ENCODE measurements at places on chromosomes 11 and 22.

- no peak for DNase-seq
Observed at GRCh38 chr11:118886681-118887111, 3.0 kb downstream of the CXCR5 start.

- no peak for DNase-seq
Observed at GRCh38 chr22:27416511-27417420, 384.8 kb downstream of the MN1 start.

GRCh38 chr11:13448876-13449275, 14.1 kb downstream of the BTBD10 start:
- no peak for DNase-seq

DNA sequence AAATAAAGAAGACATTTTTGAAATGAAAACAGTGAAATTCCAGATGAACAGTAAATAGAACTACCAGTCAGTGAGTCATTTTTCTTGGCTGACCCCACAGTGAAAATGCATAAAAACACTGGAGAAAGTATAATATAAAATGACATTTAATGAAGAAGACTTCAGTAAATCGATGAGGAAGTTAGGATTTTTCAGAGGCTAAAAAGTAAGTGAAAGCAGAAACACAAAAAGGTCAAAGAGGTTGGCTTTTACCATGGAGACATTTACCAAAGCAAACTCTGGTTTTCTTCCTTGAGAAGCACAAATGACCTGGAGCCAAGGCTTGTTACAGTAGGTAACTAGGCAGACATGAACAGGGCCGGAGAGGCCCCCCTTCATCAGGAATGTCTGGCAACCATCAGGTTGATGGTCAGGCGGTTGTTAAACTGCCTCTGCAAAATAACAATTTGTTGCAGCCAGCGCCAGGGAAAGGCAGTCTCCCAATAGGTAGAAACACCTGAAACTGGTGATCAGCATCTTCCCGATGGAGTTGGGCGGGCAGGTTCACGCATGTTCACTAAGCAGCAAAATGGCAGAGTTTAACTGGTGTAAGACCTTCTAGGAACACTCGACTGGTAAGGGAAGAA, 16.7 kb upstream of the TMEM123 start:
- DNase-seq = no peak

GRCh38 chr11:35326266-35326879, 93.0 kb downstream of the SLC1A2 start:
- no peak for DNase-seq

- no peak for DNase-seq
Observed at GRCh38 chr11:108871867-108872266, 207.0 kb downstream of the DDX10 start.

- no peak for DNase-seq
Observed at GRCh38 chr11:112785149-112785548, 176.1 kb upstream of the NCAM1 start.

GRCh38 chr11:75598264-75598663, 36.2 kb downstream of the SERPINH1 start:
- no peak for DNase-seq

DNA sequence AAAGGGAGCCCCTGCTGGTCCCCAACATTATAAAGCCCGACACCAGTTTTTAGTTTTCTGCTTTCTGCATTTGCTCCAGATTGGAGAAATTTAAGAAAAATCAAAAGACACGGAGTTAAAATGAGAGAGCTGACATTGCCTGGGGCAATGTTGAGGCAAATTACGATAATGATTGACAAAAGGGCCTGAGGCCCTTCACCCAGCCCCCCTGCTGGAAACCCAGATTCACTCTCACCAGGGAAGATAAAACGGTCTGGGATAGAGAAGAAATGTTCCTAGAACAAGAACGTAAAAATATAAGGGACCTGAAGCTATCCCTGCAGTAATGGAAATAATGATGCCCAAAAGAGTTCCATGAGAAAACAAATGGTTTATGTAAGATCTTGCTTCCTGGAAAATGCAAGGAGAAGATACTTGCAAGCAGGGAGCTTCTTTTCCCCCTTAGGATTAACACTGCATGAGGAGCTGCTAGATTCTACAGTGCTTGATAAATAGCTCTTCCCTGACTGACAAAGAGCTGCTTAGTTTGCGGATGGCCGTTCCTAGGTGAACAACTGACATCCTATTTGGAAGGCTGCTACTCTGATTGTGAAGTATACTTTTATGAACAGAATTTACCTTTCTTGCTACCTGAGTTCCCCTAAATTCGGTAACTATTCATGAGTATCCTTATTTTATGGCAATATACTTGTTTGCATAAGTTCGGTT, 40.6 kb upstream of the GNAZ start:
- no peak for DNase-seq

DNA sequence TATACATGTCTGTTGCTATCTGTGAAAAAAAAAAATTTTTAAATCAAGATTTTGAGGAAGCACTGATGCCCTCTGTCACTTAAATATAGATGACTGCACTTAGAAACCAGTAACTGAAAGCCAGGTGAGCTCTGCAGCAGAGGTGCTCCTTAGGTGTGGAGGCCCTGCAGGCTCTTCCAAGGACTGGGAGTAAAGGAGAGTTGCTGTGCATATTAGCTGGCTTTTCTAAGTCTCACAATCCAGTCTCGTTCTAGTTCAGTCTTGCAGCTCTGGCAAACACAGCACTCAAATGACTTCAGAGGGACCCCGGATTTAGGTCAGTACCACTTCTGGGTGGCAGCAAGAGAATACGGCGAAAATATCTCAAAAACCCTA, 61.0 kb downstream of the LARGE2 start:
- DNase-seq = no peak

DNA sequence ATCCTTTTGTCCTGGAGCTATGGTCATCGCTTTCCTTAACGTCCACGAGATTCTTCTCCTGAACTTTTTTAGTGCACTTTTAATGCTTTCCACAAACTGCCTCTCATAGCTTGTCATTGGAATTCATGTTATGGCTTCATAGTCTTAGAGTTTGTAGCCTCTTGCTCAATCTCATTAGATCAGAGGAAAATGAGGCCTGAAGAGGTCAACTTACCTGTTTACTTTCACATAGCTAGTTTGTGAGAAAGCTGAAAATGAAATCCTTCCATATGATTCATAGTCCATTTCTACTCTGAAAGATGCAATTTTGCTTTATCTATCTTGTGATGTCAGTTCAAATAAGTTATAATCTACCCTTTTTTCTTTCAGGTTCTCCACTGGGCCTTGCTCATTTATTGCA, 1747.2 kb upstream of the RAG2 start:
- no peak for DNase-seq

- DNase-seq = no peak
Observed at GRCh38 chr11:58562375-58562800, 13.3 kb downstream of the LPXN start.

DNA sequence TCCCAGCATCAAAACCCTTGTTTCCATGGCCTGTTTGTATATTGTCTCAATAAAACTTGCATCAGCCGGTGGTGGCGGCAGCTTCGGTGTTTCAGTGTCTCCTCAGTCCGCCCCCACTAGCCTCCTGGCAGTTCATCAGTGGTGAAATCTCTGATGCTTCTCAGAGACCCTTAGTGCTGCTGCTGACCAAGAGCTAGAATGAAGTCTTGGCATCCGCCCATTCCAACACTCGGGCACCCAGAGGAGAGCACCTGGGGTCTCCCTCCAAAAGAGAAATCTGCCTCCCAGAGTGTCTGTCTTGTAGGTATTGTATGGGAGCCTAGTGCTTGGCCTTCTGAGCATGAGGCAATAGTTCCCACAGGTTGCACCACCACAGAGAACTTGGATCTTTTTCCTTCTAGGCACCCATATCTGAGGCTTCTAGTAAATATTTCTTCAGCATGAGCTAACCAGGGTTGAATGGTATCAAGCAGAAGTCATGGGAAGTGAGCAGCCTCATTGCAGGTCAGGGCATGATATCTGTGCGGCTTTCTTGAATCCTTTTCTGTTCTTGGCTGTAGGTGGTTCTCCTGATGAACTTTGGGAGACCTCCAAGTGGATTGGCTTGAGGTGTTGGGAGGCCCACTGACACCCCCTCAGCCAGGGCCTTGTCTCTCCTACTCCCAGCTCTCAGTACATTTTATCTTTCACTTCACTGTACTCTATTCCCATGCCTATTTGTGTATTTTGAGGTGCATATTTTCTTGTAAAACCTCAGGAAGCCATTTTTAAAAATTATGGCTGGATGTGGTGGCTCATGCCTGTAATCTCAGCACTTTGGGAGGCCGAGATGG, 13.2 kb upstream of the AIFM3 start:
- no peak for DNase-seq

DNA sequence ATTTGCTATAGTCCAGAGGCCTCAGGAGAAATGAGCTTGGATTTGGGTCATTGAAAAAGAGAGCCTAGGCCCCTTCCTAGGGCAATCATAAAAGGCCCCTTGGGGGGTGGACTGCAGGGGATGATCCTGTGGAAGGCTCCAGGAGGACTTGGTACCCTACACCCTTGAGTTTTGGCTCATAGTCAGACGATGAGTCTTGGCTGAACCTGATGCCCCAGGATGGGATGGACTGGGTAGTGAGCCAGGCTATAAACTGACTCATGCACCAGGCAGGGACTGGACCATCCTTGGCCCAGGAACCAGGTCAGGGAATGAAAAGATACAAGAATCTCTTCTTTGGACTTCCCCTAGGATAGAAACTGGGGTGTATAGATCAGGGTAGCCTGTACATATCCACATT, 54.2 kb downstream of the NAV2 start:
- no peak for DNase-seq

- DNase-seq = peak; percentile 61
Observed at GRCh38 chr22:44586999-44587736, 89.1 kb upstream of the RTL6 start.

GRCh38 chr11:9004183-9004926, 554 bp upstream of the NRIP3 start:
- no peak for DNase-seq

DNA sequence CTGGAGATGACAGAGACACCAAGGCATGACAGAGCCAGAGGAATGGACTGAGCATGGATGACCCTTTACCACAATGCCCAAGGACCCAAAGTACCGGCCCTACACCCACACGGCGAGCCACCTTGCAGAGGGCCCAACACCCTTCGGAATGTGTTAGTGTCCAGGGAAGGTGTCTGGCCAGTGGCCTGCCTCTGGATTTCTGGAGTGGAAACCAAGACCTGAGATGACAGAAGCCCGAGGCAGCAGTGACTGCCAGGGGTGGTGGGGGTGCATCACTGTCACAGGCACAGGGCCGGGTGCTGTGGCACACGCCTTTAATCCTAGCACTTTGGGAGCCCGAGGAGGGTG, 28.7 kb downstream of the PDGFB start:
- no peak for DNase-seq

- DNase-seq = no peak
Observed at GRCh38 chr11:121589946-121590537, 137.3 kb upstream of the SORL1-AS1 start.

- peak; percentile 32 for DNase-seq
Observed at GRCh38 chr22:29313576-29314466, 1.7 kb downstream of the RASL10A start.

DNA sequence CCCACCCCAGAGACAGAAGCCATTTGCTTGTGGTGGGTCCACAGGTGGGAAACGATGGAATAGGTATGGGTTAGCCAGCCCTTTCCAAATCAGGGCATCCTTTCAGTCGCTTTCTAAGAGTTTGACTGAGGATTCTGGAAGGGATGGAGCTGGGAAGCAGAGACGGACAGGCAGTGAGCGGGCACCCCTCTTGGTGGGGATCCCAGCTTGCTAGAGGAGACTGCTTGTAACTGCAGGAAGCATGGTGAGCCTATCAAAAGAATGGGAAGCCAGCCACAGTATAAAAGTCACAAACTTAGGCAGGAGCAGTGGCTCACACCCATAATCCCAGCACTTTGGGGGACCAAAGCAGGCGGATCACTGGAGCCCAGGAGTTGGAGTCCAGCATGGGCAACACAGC, 6.1 kb upstream of the PDGFB start:
- no peak for DNase-seq

GRCh38 chr11:46905806-46906205, 12.5 kb downstream of the LRP4 start:
- DNase-seq = no peak

- DNase-seq = no peak
Observed at GRCh38 chr11:119977881-119978280, 160.0 kb downstream of the TRIM29 start.

DNA sequence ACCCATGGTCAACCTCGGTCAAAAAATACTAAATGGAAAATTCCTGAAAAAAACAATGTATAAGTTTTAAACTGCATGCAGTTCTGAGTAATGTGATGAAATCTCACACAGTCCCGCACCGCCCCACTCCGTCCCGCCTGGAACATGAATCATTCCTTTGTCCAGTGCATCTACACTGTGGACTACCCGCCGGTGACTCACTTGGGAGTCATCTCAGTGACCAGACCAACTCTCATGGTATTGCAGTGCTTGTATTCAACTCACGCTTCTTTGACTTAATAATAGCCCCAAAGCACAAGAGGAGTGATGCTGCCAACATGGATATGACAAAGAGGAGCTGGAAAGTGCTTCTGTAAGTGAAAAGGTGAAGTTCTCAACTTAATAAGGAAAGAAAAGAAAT, 48.8 kb downstream of the ARHGAP32 start:
- no peak for DNase-seq

GRCh38 chr11:117143390-117143789, 697 bp upstream of the PAFAH1B2 start:
- no peak for DNase-seq

DNA sequence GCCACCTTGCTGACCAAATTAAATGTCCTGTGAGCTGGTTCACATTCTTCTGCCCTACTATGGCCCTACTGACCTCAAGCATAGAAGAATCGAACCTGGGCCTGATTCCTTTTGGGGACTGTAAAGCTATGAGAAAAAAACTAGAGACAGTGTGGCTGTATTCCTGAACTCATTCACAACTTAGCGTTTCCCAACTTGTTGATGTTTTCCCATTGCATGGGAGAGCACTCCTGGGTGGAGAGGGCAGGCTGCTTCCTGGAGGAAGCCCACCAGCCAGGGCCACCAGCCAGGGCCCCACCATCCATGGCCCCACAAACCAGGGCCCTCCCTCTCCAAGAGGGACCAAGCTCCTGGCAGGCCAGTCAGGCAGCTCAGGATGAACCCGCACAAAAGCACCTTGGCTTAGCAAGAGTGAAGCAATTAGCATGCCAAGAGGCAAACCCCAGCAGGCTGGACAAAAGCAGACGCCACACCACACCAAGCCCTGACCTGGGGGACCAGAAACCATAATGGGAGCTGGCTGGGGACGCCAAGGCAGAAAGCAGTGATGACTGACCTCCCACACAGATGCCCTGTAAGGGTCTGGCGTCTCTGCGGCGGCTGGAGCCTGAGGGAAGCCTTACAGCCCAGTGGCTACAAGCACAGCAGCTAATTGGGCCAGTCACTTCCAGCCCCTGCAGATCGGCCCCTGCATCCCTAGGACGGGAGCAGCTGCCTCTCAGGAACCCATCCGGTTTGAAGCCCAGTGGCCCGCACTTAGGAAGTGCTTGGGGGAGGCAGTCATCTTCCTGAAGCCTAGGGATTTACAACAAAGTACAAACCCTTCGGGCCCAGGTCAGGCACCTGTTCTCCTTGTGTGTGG, 2.1 kb downstream of the CERK start:
- no peak for DNase-seq

All from Jurkat, Clone E6-1 (cell line).